ENCODE measurements at places on chromosomes 7 and 10.

DNA sequence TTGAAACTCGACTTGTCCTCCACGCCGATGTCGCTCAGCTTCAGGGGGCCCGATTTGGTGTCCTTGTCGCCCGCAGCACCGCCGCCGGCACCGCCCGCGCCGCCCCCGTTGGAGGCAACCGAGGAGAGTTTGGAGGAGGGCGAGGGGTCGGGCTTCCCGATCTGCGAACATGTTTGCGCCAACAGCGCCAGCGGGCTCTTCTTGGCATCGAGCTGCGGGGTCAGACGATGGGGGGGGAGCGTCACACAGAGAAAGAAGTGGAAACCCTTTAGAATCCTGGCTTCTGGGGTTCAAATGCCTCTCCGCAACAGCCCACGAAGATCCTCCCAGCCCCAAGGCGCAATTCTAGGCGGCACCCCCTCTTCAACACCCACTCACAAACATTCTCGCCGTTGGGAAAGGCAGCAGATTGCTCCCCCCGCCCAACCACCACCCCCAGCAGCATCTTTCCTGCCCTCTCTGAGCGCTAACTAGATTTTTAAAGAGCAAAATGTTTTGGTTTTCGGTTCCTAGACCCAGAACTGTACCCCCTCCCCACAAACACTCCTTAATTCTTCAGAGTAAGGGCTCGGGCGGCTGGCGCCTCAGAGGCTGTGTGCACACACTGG lies 1.3 kb downstream of the ZNF503 start:
- no peak for DNase-seq

DNA sequence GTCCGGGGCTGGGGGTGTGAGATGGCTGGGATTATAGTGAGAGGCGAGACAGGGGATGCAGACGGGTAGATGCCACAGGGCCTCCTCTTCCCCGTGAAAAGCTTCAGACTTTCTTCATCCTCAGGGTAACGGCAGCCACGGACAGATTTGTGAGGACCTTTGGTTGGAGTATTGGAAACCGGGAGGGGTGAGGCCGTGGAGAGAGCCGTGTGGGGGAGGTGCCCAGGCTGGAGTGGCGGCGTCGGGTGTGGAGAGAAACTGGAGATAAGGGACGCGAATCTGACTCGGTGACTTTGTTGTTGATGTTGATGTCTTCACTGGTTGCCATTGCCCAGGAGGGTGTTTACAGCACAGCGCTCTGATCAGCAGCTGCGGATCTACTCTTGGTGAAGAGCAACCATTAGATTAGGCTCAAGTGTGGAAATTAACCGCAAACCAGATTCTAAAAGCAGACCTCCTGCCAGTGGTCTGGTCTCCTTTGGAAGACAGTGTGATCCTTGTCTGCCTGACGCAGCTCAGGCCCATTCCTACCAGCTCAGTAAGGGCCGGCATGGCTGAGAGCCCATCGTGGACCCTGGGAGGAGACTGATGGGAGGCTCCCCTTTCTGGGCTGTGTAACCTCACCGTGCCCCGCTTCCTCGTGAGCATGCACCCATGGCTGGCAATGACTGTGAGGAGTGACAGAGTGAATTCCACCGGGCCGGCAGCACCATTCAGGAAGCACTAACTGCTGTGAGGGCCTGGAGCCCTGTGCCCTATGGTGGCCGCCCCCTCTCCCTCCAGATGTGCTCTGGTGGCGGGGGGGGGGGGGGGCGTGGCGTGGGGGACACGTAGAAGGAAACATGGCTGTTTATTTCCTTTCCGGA lies 90.3 kb downstream of the INPP5A start:
- DNase-seq: no peak

DNA sequence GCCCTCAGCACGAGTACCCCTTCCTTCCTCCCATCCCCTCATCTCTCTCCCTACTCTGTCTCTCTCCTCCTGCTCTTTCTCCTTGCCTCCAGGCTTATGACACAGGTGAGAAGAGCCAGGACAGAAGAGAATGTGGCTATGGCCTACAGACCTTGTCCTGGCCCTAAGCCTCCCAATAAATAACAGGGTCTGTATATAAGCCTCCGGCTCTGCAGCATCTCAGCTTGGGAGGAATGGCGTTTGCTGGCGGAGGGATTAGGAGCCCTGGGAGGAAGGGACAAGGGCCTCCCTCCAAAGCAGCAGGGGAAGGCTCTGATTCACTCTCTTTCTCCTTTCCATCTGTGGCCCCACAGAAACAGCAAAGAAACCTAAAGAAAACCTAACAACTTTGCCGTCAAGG lies 45.8 kb downstream of the COL13A1 start:
- no peak for DNase-seq

DNA sequence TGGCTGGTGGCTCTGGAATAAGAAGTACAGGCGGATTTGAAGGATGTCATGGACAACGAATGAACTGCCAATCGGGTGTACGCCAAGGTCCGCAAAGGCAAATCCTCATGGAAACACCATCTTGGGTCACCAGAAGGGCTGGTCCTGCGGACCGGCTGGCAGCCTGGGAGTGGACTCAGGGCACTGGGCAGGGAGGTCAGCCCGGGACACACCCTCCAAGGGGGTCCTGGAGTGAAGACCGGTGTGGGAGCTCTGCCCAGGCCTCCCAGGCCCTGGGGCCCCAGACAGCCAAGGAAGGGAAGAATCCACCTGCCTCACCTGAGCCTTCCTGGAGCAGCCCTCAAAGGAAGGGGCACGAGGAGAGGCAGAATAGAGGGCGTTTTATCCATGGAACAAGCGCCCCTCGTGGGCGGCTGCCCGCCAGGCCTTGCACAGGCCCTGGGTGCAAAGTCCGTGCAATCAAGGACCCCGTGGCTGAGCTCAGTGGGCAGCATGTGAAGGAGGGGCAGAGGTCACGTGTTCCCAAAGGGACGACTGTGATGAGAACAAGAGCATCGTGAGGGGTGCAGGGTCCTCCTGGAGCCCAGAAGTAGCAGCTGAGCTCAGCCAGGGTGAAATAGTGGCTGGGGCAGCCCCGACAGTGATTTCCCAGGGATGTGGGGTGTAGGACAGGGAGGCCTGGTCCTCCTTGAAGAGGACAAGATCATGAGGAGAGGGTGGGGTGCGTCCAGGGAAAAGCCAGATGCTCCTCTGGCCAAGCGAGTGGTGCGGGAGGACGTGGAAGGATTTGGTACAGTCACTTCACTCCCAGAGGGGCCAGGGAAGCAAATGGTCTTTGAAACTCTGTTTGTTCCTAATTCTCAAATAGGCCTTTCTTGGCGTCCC lies 105.2 kb downstream of the TCERG1L start:
- no peak for DNase-seq

All from stimulated activated CD8-positive, alpha-beta memory T cell treated with anti-CD3 and anti-CD28 coated beads, Interleukin-15, amount 100 ng/mL, for 24 hours (primary cell).